ENCODE measurements at places on chromosomes 5 and 9.

DNA sequence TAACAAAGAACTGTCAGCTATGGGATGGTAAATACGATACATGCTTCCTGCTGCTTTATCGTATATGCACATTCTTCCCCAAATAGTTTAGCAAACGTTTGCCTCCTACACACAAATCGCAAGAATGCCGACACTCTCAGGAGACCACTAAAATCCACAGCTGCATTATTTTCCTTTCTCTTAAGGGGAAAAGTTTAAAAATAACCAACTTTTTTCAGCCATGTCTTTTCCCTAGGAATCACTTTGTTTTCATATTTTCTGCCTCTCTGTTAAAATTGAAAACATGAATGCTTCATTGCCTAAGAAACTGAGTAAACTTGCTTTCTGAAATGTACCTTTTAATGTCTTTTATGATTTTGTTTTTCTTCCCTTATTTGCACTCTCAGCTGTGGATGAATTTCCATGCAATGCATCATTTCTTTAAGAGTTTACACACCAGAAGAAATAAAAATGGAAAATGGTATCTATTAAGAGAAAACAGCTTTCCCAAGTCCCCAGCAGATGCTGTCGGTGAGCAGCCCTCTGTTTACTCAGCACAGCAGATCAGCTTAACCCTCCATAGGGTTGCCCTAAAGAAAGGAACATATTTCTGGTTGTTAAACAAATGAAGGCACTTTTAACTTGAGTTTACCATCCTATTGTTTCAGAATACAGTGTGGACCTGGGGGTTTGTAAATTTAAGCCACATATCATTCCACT, 66.2 kb downstream of the IZUMO3 start:
- DNase-seq = no peak

GRCh38 chr9:4887556-4887955, 94.8 kb downstream of the RCL1 start:
- no peak for DNase-seq

GRCh38 chr5:142324871-142325724, at the start of gene SPRY4:
Gene SPRY4, minus strand, starts transcription at chr5:142325021. Its CDS starts 9,913 bp downstream, at chr5:142315108.
- DNase-seq = peak; percentile 96

DNA sequence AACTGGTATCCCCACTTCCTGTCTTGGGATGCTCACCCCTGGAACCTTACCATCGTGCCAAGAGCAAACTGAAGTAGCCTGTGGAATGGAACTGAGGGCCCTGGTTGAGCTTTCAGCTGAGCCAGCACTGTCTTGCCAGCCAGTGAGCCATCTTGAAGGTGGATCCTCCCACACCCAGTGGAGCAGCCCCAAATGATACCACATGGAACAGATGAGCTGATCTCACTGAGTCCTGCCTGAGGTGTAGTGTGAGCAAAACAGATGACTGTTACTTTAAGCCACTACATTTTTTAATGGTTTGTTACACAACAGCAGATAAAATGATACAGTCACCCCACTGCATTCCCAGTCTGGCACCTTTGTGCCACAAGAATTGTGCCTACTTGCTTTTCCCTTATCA, 2.2 kb upstream of the PCYOX1L start:
- DNase-seq = no peak

GRCh38 chr5:179906795-179907555, 722 bp downstream of the TBC1D9B start:
- no peak for DNase-seq

DNA sequence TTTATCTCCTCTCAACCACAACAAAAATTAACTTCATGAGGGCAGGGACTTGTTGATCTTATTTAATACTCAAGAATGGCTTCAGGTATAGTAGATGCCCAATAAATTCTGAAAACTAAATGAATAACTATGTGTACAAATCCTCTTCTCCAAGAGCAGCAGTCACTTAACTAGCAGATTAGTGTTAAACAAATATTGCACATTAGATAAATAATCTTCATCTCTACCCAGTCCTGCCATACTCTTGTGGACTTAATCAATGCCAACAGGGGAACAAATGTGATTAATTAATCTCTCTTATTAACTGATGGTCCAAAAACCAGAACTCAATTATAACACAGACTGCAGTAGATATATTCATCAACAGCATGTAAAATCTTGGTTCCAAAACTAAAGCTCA, 15.0 kb upstream of the ITGA1 start:
- DNase-seq = no peak

DNA sequence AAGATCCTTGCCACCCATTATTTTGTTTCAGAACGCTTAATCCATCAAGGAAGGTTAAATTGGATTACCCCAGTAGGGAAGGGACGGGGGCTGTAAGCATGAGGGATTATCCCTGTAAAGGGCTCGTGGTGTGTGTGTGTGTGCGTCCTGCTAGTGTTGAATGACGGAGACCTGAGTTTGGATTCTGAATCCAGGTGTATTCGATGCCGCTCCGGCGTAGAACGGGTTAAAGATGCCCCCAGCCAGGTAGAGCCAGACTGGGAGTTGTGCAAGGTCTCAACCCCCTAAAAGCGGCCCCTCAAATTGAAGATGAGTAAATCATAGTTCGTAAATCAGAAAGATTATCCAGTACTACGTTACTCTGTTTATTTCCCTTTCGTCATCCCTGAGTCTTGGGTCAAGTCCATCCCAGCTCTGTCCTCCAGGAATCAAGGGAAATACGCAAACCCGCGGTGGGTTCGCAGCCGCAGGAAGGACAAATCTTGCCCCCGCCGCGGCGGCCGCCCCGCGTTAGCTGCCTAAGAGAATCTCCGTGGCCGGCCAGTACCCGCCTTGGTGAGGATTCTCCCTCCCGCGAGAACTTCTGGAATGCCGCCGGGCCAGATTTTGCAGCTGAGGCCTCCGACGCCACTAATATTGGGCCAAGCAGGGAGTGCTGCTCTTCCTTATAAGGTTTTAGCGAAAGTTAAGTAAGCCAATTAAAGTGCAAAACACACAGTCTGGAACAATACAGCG, 586 bp upstream of the MTAP start:
- no peak for DNase-seq

- DNase-seq = no peak
Observed at GRCh38 chr5:54658010-54658409, 140.5 kb downstream of the SNX18 start.

- no peak for DNase-seq
Observed at GRCh38 chr9:77843076-77843870, 188.3 kb downstream of the GNAQ start.

- DNase-seq = no peak
Observed at GRCh38 chr5:112062181-112062580, 305.2 kb upstream of the NREP start.

GRCh38 chr5:176152191-176152929, 85.9 kb upstream of the SIMC1 start:
- DNase-seq = no peak

DNA sequence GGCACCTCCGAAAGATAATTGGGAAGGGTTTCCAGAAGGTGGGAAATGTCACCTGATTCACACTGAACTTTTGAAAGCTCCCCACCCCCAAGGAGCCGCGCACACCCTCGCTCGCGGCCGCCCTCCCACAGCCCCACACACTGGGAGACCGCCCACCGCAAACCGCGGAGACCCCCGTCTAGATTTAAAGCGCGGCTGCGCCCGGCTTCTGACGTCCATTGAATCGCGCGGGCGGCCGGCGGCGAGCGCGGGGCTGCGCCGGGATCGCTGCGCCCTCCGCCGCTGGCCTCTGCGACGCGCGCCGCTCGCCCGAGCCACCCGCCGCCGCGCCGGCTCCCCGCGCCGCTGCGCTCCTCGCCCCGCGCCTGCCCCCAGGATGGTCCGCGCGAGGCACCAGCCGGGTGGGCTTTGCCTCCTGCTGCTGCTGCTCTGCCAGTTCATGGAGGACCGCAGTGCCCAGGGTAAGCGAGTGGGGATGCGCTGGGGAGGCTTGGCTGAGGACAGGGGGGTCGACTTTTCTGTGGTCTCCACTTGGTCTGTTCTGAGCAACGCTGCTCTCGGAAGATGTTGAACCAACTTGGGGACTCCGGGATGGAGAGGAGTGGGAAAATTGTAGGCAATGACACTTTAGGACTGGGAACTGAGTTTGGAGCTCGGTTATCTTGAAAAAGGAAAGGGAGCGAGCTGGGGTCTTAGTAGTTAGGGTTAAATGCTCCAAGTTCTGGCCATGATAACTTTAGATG, at the start of gene FST:
FST (plus strand) TSS at position 214 of the 743 bp plus-strand sequence; CDS start at position 377, 163 bp downstream.
- DNase-seq = no peak

DNA sequence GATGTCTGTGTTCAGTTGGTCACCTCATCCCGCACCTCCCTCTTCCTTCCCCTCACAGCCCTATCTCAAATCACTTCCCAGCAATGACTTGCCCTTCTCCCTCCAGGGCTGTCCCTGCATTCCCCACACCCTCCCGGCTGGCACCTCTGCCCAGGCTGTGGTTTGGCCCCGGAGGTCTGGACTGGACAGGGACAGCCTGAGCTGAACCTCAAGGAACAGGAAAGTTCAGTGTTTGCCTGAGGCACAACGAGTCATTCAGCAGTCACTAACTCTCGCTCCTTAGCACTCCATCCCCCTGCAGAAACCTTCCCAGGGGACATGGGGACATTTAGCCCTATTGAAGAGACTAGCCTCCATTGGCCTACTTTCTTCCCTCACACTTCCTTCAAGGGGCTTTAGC, 58.3 kb upstream of the MAP3K1 start:
- no peak for DNase-seq

- peak; percentile 75 for DNase-seq
Observed at GRCh38 chr5:50667023-50667652, 701 bp downstream of the PARP8 start.

- no peak for DNase-seq
Observed at GRCh38 chr5:13107537-13107936, 837.0 kb downstream of the DNAH5 start.

DNA sequence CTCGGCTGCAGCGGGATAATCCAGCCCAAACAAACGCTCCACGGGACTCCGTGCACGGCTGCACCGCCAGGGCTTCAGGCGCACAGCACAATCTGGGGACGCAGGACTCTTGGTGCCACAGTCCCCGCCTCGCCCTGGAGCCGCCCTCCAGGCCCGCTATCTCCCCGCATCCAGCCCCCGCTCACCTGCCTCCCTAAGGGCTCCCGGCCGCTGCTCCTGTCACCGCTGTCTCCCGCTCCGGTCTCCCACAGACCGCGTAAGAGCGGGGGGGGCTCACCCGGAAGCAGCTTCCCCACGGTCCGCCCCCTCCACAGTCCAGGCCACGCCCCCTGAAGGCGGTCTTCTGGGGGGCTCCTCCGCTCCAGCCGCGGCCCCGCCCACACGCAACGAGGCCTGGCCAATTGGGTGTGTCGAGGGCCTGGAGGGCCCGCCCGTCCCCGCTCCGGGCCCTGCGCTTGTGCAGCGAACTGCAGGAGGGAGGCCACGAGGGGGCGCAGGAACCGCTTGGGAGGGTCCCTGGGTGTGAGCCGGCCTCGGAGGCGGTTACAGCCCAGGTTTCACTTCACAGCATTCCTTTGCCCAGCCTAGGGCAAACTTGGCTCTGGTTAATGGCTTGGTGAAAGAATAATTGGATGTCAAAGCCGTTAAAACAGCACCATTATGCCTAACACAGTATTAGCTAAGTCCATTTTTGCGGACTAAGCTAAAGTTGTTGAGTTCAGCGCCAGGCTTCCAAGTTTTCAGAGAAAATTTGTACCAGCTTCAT, at the start of gene ALAD:
ALAD (minus strand) TSS at position 258 of the 766 bp plus-strand sequence. CDS start 7,725 bp downstream, outside the sequence.
- peak; percentile 100 for DNase-seq

- DNase-seq = no peak
Observed at GRCh38 chr5:31934156-31934555, 240.0 kb downstream of the GOLPH3 start.

DNA sequence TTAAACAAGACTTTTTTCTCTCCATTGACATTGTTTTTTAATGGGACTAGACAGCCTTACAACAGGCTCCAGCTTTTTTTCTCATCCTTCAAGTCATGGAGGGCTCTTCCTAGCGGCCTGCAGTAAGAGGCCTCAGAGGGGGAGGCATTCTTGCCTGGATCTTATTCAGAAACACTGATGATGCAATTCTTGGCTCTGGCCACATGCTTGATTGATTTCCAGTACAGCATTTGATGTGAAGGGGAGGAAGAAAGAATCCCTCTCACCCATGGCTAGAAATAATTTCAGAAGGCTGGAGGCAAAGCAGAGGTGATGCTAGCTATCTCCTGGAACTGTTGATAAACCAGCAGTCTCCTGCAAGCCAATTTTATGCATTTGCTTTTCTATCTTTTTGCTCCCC, 324.8 kb downstream of the PRELID2 start:
- no peak for DNase-seq

- no peak for DNase-seq
Observed at GRCh38 chr5:128869970-128870369, 95.3 kb upstream of the SLC27A6 start.

- DNase-seq = no peak
Observed at GRCh38 chr5:110517396-110517795, 209.1 kb downstream of the TMEM232 start.

DNA sequence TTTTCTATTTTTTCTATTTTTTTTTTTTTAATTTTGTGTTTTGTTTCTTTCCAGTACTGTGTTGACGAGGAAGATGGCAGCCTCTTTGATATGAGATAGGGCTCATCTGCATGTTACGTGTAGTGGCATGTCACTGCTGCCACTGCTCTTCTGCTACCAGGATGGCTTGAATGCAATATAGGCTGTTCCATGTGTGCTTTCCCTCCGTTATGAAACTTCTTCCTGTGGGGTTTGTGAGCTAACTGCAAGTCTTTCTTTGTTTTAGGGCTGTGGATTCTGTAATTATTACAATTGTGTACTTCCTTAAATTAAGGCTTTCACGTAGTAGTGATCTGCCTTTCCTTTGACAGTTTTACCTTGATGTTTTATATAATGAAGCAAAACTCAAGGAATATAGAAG, 184.6 kb downstream of the KDM4C start:
- DNase-seq = no peak

DNA sequence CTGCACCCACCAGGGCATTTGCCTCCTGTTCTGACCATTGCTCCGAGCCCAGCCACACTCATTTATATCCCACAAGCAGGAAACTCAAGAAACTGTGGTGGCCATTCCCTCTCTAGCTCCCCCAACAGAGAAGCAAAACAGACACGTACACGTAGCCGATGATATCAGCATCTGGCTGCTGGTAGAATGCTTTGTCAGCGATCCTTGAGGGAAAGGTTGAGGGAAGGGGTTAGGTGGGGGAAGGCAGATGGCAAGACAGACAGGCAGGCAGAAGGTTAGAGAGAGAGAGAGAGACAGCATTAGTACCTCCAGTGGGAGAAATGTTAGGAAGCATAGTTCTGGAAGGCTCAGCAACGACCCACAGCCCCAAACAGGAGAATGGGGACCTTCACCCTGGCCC, 7.8 kb downstream of the HIGD2A start:
- DNase-seq = no peak

DNA sequence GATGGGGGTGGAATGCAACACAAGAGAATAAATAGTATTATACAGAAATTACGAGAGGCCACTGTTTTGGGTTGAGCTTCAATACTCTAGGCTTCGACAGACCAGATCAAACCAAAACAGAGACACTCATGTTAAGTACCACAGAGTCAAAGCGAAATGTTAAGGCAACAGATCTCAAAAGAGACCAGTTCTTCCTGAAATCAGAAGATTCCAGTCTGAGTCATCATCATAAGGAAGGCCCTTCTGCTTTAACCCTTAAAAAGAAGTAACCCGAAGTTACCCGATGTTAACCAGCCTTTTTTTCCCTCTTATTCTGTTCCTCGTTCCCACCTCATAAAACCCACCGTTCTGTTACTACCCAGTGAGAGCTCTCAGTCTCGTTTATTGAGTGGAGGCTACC, 75.9 kb downstream of the SFXN1 start:
- DNase-seq = no peak

GRCh38 chr9:126527109-126527825, 86.5 kb upstream of the LMX1B start:
- no peak for DNase-seq
